Fibroblast of lung (primary cell): ENCODE measurements at places on chromosomes 13 and 19.
A peak's percentile ranks its signal among the peaks of the same experiment; 100 is the strongest.

GRCh38 chr13:110829486-110829885 lies 85.4 kb downstream of the ANKRD10 start:
- H3K27ac ChIP-seq = no peak overlapping the region
- no peaks in the 10 kb centered on the region for H3K4me1 ChIP-seq
- H3K4me3 ChIP-seq = no peak overlapping the region
- H3K27me3 ChIP-seq = peaks cover 4% of the 10 kb centered on the region

DNA sequence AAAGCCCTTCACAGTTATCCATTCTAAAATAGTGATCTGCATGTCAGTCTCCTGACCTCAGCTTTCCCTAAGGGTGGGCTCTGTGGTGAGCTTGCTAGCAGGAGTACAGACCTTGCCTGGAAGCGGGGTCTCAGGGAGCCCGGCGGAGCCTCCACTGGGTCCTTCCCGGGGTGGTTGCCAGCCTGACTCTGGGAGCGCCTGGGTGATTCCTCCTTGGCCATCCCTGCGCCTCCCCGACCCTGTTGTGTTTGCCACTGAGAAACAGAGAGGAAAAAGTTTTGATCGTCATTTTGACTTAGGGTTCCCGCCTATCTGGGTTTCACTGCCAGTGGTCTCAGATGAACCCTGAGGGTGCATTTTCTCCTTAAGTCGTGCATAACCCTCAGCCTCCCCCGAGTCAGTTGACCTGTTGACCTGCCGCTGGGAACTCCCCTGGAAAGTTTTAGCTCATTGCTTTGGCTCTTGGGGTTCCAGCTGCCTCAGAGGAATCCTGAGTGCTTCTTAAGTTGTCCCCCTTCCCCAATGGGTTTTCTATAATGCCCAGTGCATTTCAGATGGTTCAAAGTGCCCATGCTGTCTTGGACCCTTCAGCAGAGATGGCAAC lies 117.8 kb downstream of the RAB20 start:
- peaks cover 28% of the 10 kb centered on the region for H3K4me1 ChIP-seq
- H3K27me3 ChIP-seq = no peaks in the 10 kb centered on the region
- DNase-seq = no peak
- H3K4me3 ChIP-seq = no peak overlapping the region

GRCh38 chr13:63435667-63436324 lies 2020.1 kb upstream of the PCDH20 start:
- DNase-seq = peak; percentile 100
- H3K4me1 ChIP-seq = no peaks in the 10 kb centered on the region
- no peaks in the 10 kb centered on the region for H3K27me3 ChIP-seq
- H3K36me3 ChIP-seq = no peaks in the 10 kb centered on the region
- H3K4me3 ChIP-seq = no peak overlapping the region

GRCh38 chr19:43597876-43598275 lies 1.5 kb downstream of the ZNF576 start:
- H3K27ac ChIP-seq = no peak overlapping the region
- H3K4me3 ChIP-seq = peak overlapping the region; percentile 98
- peaks cover 15% of the 10 kb centered on the region for H3K36me3 ChIP-seq

DNA sequence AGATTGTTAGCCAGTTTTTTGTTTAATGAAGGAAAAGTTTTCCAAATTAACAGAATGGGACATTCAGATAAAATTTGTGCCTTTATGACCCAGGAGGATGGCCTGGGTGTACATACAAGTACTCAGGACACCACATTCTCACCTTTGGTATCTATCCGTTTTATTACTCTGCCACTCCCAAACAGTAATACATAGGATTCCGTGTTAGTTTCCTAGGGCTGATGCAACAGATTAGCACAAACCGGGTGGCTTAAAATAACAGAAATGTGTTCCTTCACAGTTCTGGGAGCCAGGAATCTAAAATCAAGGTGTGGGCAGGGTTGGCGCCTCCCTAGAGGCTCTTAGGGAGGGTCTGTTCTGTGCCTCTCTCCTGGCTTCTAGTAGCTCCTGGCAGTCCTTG lies 129.9 kb downstream of the GGACT start:
- no peak overlapping the region for H3K27ac ChIP-seq
- H3K4me1 ChIP-seq = peaks cover 2% of the 10 kb centered on the region
- DNase-seq = no peak
- no peaks in the 10 kb centered on the region for H3K36me3 ChIP-seq
- no peak overlapping the region for H3K4me3 ChIP-seq

DNA sequence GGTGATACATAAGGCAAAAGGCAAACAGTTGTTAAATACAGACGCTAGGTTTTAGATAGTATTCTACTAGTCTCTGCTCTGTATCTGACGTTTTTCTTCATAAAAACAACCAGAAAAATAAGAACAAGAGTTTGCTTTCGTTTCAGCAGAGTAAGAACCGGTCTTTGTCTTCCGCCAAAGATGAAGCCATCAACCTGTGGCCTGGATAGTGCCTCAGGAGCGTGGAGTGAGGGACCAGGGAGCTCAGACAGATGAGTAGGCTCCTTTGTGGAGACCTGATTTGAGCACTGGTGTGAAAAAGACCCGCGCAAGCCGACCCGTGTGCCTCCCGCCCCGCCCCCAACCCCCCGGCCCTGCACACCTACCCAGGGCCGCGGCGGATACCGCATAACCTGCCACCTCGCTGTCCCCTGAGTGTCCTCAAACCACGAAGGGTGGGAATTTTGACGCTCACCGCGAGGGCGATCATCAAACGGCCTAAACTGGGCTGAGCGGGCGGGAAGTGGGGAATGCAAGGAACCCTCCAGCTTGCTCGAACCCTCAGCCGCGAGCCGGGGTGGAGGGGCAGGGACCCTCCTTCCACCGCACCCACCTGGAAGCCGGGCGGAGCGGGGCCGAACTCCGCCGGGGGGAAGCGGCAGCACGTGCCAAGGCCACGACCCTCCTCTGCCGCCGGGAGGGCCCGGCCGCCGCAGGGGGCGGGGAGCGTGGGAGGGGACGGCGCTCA lies 866 bp upstream of the LMO7 start:
- DNase-seq = no peak
- no peaks in the 10 kb centered on the region for H3K27me3 ChIP-seq
- H3K4me1 ChIP-seq = peaks cover 8% of the 10 kb centered on the region
- peak overlapping the region; percentile 58 for H3K4me3 ChIP-seq
- peak overlapping the region; percentile 57 for H3K27ac ChIP-seq
- peaks cover 3% of the 10 kb centered on the region for H3K36me3 ChIP-seq

DNA sequence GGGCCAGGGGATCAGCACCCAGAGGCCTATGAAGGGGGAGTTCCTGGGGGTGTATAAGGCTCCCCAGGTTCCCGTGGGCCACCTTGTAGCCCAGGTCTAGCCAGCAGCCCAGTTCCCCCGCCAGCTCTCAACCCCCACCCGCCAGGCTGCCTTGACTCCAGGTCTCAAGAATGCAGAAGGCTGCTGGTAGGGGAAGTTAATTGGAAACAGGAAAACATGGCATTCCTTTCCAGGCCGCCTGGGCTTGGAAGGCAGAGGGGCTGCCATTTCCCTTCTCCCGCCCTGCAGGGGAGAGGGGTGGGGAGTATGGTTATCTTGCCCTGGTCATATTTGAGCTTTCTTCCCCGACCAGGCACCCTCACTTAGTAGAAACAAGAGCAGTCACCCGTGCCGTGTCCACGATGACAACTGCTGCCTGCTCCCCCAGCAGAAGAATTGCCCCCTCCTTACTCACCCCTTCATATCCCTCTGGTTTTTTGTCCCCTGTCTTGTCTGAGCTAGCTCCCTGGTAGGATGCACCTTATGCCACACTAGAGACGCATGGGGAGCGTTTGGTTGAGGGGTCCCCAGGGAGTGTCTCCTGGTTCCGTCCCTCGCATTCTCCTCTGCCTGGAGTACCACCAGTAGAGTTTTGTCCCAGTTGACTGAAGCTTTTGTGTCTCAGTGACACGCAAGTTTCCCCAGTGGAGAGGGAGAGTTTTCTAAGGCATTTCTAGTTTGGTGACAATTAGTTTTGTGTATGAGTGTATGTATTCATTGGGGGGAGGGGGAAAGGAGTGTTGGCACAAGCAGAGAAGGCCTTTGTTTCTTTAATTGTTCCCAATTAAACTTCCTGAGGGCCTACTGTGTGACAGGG lies 4.5 kb downstream of the BICRA start:
- DNase-seq = peak; percentile 80
- H3K36me3 ChIP-seq = no peaks in the 10 kb centered on the region
- H3K27me3 ChIP-seq = no peaks in the 10 kb centered on the region
- peaks cover 4% of the 10 kb centered on the region for H3K4me1 ChIP-seq
- no peak overlapping the region for H3K27ac ChIP-seq
- H3K4me3 ChIP-seq = no peak overlapping the region

GRCh38 chr13:25827831-25828465 lies 223.9 kb downstream of the SHISA2 start:
- H3K27ac ChIP-seq = no peak overlapping the region
- no peaks in the 10 kb centered on the region for H3K4me1 ChIP-seq
- H3K4me3 ChIP-seq = no peak overlapping the region
- peak; percentile 49 for DNase-seq
- no peaks in the 10 kb centered on the region for H3K36me3 ChIP-seq

DNA sequence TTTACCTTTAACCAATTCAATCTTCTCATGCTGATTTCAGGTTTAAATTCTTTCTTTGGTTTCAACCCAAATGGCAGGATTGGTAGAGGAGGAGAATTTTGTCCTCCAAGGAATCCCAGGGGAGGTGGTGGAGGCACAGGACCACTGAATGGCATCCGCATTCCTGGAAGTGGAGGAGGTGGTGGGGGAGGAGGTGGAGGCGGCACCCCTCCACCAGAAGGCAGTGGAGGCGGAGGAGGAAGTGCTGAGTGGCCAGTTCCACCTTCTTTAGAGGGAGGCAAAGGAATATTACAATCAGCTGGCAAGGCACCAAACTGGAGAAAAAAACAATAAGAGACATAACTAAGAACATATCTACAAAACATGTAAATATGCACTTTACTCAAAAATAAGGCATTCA lies 192.9 kb downstream of the DIAPH3 start:
- H3K4me1 ChIP-seq = no peaks in the 10 kb centered on the region
- no peak for DNase-seq
- no peaks in the 10 kb centered on the region for H3K36me3 ChIP-seq
- no peak overlapping the region for H3K27ac ChIP-seq
- no peak overlapping the region for H3K4me3 ChIP-seq
- H3K27me3 ChIP-seq = no peaks in the 10 kb centered on the region

- H3K27me3 ChIP-seq = no peaks in the 10 kb centered on the region
- H3K4me3 ChIP-seq = no peak overlapping the region
- DNase-seq = no peak
Measured at GRCh38 chr19:16575282-16575681, 3.1 kb upstream of the SLC35E1 start.

DNA sequence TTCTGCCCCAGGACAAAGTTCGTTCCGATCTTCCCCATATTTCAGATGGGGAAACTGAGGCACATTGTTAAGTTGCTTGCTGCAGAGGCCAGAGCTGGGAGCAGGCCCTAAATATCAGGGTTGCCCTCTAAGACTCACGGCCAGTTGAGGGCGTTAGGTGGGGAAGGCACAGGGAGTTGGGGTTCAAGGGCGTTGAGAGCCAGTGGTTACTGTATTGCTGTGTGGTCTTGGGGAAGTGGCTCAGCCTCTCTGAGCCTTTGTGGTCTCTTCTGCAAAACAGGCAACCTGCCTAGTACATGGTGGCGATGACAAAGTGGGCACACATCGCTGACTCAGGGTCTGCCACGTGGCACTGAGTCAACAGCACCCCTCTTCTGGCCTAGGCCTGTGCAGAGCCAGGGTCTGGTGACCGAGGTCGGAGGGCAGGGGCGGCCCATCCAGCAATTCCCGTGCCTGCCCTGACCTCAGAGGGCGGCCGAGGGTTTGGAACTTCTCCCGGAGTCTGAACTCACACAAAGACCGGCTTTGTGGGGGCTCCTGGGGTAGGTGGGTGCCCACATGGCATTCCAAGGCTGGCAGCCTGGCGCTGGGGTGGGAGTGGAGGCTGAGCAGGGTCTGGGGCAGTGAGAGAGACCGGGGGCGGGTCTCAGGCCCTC lies 10.2 kb downstream of the TNFAIP8L1 start:
- H3K27me3 ChIP-seq = no peaks in the 10 kb centered on the region
- H3K27ac ChIP-seq = no peak overlapping the region
- no peak overlapping the region for H3K4me3 ChIP-seq

DNA sequence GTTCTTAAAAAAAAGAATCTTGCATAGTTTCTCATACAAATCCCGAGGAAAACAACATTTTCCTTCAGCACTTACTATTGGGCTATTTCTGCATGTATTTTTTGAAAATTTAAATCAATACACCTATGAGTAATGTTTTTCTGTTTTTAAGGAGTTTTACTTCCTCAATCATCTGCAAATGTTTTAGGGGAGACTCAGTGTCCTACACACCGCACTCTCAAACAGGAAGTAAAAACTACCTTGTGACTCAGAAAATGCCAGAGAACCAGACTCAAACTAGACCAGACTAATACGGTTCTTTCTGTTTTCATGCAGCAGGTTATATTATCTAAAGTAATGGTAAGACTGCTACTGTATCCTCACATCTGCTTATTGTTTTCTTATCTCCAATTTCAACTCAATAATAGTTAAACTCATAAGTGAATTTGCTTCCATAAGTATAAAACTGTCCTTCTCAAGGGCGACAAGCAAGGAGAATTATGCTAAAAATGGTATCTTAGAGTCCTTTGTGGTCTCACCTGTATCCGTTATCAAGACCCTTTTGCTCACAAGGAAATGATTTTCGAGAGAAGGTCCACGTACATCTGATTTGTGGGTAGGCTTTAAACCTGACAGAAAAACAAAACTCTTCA lies 52.5 kb downstream of the FLT3 start:
- H3K27ac ChIP-seq = no peak overlapping the region
- no peak for DNase-seq
- no peaks in the 10 kb centered on the region for H3K27me3 ChIP-seq
- H3K4me3 ChIP-seq = no peak overlapping the region
- H3K36me3 ChIP-seq = no peaks in the 10 kb centered on the region

DNA sequence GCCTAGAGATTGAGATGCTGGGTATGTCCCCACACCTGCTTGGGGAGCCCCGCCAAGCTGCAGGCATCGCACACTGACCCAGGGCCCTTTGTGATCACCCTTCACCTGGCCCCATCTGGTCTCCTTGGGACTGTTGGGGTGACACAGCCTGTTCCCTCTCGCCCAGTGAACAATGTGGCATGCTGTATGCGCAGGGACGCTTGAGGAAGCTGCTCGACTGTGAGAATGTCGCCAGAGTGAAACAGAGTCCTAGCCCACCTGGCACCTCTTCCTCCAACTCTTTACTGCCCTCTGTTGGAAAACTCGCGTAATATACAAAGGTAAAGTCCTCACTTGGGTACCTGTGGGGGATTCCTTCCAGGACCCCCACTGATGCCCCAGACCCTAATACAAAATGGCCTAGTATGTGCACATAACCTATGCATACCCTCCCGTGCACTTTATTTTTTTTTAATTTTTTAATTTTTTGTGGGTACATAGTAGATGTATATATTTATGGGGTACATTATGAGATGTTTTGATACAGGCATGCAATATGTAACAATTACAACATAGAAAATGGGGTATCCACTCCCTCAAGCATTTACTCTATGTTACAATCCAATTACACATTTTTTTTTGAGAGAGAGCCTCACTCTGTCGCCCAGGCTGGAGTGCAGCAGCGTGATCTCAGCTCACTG lies 9.0 kb downstream of the BLOC1S3 start:
- no peak overlapping the region for H3K27ac ChIP-seq
- no peak for DNase-seq
- no peaks in the 10 kb centered on the region for H3K36me3 ChIP-seq
